ENCODE measurements at places on chromosomes 7 and 10.

DNA sequence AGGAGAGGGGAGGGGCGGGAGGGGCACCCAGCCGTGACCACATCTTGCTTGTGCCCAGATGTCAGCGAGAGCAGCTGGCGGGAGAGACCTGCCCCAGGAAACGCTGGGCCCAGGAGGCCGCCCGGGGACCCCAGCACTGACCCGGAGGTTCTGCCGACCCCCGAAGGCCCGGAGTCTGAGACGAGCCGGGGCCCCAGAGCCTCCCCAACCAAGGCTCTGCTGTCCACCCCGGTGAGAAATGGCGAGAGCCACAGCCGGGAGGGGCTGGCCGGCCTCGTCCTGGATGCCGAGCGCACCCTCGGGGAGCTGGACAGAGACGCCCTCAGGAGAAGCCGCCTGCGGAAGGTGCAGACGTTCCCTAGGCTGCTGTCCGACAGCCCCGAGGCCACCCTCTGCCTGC is 25.9 kb downstream of the KNDC1 start:
- DNase-seq = no peak

- no peak for DNase-seq
These were observed 105.0 kb upstream of the NPY start for GRCh38 chr7:24178811-24179570.

GRCh38 chr7:69173846-69174245 is 424.4 kb upstream of the AUTS2 start:
- no peak for DNase-seq

- DNase-seq = no peak
These were observed 572.4 kb downstream of the PHTF2 start for GRCh38 chr7:78370936-78371335.

- no peak for DNase-seq
These were observed 15.3 kb downstream of the CCDC7 start for GRCh38 chr10:32461203-32461602.

DNA sequence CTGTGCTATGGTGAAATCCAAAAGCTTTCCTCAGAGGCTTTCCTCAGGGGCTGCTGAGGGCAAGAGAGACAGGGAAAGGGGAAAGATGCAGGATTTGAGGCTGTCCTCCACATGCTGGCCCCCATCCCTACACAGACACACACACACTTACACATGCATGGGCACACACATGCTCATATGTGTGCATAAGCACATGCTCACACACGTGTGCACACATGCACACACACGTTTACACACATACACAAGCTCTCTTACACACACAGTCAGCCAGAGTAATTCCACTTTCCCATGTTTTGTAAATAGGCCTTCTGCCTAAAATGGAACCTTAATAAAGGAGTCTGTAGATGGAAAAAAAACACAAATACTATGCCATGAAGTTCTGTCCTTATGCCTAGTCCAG is 312.9 kb downstream of the GRID1 start:
- DNase-seq = no peak

- no peak for DNase-seq
These were observed 34.6 kb upstream of the AOAH start for GRCh38 chr7:36758879-36759278.

Measured in activated CD4-positive, alpha-beta T cell treated with anti-CD3 and anti-CD28 coated beads, Interleukin-2, amount 50 U/mL, for 48 hours (primary cell).